Stimulated activated CD8-positive, alpha-beta memory T cell treated with anti-CD3 and anti-CD28 coated beads, Interleukin-4, amount 100 ng/mL, for 4 hours (primary cell): ENCODE measurements at places on chromosomes 7 and 10.

DNA sequence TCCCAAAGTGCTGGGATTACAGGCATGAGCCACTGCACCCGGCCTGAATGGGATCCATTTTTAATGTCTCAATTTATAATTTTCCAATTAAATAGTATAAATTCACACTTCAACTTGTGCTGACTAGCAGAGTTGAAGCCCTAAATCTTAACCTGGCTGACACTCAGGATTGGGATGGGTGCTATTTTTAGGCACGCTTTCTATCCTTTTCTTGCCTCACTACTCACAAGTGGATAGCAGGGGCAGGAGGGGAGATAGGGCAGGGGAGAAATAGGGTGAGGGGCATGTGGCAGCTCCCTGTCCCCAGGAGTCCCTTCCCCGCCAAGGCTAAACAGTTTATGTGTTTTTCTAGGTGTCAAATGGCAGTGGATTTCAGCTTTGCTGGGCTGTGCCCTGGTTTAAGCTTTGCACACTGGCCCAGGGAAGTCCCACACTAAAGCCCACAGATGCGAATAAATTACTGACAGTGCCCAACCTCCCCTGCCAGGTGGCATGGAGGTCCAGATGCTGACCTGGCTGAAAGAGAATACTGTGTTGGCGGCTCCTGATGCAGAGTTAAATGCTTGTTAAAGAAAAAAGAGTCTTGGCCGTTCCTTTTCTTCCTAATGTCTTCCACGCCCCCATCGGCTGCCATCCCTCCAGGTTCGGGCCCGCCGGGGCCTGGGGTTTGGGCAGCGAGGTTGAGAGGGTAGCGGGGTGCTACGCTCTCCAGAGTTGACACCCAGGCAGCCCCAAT is 36.2 kb upstream of the EFCAB10 start:
- no peak for DNase-seq

- no peak for DNase-seq
Measured at GRCh38 chr7:75729851-75730274, 8.9 kb downstream of the HIP1 start.

DNA sequence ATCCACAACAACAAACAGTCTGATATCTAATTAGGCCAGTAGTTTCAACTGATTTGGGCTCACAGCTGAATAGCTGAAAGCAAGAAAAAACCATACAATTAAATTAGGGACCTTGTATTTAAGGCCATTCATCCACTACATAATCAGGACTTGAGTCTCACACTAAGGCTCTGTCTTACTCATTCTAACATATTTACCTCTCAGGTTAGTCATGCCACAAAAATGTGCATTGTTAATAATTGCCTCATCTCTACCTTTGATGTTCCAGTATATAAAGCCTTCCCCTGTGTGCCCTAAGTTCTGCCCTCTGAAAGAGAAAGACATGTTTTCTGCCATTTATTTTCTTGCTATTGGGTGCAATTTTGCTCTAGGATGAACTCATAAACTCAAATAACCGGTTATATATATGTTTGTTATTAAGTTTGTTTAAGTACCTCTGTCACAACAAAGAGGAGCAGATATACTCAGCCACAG is 5.3 kb upstream of the C1GALT1 start:
- DNase-seq: no peak

GRCh38 chr10:62005281-62005680 is 103.8 kb downstream of the ARID5B start:
- no peak for DNase-seq

DNA sequence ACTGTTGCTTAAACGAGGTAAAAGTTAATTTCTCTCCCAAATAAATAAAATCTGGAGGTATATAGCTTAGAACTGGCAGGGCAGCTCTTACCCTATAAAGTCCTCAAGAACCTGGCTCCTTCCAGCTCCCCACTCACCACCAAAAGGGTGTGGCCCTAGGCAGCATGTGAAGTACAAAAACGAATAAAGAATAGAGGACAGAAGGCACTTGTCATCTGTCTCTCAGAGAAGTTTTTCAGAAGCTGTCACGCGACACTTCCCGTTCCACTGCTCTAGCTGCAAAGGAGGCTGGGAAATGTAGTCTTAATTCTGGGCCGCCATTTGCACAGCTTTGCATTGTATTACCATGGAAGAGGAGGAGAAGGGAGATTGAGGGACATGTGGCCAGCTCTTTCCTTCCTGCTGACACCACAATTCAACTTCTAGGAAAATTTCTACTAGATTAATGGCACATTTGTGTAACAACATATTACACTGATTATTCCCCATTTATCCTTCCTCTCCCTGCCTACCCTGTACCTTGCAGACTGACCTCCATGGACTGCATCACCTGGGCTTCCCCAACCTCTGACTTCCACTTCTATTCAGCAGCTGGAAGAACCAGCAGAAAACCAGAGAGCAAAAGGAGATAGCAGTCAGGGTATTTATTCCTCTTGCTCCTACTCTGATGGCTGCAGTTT is 62.2 kb downstream of the CCDC71L start:
- DNase-seq: peak; percentile 19

DNA sequence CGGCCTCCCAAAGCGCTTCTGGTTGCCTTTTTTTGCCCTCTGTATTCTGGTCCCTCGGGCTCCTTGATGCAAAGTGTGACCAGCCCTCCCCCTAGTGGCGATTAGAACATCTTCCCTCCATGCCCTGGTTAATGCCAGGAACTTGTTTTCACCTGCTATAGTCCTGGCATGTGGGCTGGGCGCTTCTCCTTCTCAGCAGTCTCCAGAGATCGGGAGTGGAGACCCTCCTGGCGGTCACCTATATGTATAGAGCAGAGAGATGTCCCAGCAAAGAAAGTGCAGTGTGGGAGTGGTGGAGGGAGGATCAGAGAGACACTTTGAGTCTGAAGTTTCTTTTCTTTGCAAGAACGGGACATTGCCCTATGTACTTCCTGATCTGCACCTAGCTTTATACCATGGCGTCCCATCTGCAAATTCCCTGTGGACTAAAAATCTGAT is 264.1 kb downstream of the OTUD1 start:
- DNase-seq: no peak

GRCh38 chr10:92695679-92696605 is 6.2 kb downstream of the HHEX start:
- no peak for DNase-seq

DNA sequence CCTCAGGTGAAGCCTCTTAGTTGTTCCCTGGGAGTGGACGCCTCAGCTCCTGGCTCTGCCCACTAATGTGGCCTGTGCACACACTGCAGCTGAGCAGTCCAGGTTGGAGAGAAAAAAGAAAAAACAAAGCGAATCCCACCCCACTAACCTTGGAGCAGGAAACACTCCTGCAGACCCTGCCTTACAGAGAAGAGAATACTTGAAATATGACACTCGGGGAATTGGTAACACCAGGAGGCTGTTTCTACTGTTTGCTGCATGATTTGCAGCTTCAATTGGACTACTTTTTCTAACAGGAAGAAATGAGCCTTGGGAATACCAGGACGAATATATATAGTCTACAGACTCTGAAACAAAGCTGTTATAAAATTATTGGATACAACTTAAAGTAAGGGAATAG is 22.2 kb downstream of the CDHR3 start:
- no peak for DNase-seq

GRCh38 chr7:50754241-50754640 is 28.5 kb downstream of the GRB10 start:
- no peak for DNase-seq

DNA sequence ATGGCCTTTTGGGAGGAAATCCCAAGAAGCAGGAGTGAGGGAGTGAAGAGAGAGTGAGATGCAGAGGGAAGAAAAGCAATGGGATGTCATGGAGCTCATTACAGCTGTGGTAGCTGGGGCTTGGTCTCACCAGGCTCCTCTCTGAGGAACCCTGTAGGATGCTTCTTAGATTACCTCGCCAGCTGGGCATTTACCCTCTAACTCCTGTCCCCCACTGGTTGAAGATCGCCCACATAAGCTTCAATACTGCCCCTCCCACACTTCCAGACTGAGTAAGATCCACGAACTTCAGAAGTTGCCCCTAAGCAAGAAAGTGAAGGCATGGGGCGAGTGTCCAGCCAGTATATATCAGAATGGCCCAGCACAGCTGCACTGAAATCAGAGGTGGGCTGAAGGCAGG is 58.1 kb upstream of the SLC35B4 start:
- no peak for DNase-seq

DNA sequence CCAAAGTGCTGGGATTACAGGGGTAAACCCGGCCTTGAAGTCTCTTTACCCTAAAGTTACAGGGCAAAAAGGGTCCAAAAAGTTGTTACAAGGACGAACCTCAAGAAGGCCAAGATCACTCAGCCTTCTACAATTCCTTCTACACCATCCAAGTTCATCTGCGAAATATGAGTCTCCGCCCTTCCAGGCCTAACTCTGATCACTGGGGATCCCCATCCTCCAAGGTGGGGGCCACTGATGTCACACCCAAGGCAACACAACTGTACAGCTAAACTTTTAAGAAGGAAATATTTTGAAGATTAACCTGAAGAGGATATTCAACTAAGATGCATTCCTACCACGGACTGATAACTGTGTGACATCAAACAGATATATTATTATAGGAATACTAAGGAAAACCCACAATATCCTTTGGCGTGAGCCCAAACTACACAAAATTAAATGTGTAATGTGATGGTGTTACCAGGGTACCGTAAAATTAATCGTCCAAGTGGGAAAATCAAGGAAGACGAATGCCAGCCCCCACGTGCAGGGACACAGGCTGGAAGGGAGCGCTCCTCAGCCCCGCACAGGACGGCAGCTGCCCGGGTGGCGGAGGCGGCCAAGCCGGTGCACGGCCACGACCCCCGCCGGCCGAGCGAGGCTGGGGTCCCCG is 1.0 kb downstream of the PAXIP1 start:
- no peak for DNase-seq

DNA sequence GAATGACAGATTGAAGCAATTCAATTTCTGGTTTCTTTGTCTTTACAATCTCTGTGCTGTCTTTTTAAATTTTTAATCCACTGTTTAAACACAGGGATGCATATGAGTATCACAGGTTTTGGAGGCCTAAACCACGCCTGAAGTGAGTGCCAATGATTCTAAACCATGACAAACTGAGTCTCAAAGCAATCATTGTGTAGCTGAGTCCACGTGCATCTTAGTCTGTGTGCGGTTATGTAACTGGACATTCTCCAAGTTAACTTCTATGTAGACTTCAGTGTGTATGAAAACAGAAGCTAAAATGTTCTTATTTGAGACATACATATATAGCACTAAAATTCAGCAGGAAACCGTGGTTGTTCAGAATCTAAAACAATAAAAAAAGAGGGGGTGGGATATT is 79.3 kb upstream of the ST8SIA6 start:
- no peak for DNase-seq

DNA sequence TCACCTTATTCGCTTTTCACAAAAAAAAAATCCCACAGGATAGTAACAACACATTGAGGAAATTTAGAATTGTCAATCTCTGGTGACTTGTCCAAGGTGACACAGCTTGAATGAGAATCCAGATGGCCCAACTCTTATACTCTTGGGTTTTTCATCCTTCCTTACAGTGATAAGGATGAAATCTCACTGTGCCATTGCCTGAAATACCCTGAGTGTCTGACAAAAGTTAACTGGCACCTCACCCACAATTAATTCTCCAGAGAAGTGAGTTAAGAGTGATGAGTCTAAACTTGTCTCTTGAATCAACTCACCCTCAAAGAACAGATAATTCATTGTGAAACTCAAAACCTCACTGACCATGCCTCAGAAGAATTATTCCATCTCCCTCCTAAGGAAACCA is 18.9 kb downstream of the CHRM2 start:
- DNase-seq: no peak

DNA sequence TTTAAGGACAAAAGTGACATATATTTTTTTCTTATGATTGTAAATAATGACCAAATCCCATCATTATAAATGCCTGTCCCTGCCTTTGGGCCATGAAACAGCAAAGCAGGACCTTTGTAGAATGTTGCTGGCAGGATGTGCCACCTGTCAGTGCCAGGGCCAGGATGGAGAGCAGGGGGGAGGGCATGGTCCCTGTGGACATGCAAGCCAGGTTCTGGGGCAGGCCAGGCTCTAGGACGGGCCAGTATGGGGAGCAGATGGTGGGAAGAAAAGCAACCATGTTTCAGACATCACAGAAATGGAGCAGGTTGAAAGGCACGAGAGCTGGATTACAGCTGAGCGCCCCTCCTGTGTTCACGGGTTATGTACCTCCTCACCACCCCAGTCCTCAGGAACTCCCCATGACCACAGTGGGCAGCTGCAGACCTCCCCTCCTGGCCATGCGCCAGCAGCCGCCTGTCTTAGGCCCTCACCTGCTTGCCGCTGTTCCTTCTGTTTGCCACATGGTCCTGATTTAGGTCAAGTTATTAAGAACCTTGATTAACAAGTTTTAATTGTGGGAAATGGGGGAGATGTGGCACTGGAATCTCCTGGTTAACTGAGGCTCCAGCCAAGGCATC is 210.4 kb downstream of the PAXIP1 start:
- no peak for DNase-seq

DNA sequence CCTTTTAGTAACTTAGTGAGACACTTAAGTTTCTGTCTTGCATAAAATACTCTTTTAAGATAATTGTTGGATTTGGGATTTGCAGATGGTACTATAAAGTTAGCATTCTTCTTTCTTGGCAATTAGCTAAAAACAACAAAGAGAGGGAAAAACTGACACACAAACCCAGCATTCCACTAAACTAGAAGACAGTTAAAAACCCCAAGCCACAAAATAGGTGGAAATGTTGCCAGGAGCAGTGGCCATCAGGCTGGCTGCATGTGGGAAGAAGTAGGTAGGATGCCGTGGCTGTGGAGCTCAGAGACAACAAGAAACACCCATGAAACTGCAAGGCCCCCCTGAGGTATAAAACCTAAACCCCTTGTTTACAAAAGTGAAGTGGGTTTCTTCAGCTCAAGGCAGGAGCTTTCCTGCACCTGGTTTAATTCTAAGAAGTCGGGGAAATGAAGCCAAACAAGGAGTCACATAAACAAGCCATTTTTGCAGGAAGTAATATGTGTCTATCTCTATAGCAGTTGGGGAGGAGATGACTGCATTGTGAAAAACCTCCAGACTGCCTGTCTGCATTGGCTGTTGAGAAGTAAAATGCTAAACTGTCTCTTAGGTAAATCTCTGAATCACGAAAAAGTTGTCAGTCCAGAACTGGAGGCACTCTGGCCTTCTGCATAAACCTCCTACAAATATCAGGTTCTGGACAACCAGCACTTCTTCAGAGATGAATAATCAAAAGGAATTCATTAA is 9.5 kb downstream of the RAB18 start:
- no peak for DNase-seq

DNA sequence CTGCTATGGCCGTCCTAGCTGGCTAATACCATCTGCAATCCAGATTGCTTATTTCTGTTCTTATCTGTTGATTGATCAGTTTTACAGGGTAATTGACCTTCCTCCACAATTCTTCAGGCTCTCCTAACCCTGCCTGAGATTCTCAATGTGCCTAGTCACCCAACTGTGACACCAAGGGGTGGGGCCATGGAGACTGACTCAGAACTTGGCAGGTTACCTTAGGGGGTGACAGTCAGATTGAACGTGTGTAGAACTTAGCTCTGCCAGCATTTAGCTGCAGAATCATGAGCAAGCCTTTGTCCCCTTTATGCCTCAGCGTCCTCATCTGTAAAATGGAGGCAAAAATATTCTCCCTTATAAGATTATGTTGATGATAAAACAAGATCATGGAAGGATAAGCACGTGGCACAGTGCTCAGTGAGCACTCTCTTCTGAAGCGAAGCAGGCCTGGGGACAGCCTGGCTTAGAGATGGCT is 19.1 kb upstream of the LEP start:
- no peak for DNase-seq
